Activated CD4-positive, alpha-beta memory T cell treated with anti-CD3 and anti-CD28 coated beads, Interleukin-2, amount 10 ng/mL, durations not matched to agents 7 days and 5 days (primary cell): ENCODE measurements at places on chromosomes 13 and 19. TPM values are rescaled to one million over a fixed set of nuclear protein-coding genes. Genes with fewer than 3 reads are reported as not detected.

The CABP5 gene
- not detected for total RNA-seq

The KLK12 gene
- not detected for total RNA-seq

The SELENOV gene
- not detected for total RNA-seq

The CEACAM7 gene
- not detected for total RNA-seq

The GIPR gene
- total RNA-seq, result 11.4 TPM

The PRTN3 gene
- not detected for total RNA-seq

The PEAK3 gene
- total RNA-seq, result 0.88 TPM

The NLRP7 gene
- not detected for total RNA-seq

The C19orf18 gene
- 0.40 TPM for total RNA-seq

The MYO1F gene
- 420 TPM for total RNA-seq

The NXNL1 gene
- total RNA-seq, result not detected

The SLITRK1 gene
- not detected for total RNA-seq

The ZSCAN22 gene
- 5.4 TPM for total RNA-seq

The ZNF723 gene
- not detected for total RNA-seq

The PNMA8B gene
- total RNA-seq, result 0.05 TPM

The ZNF304 gene
- total RNA-seq, result 7.9 TPM

The ZNF765 gene
- total RNA-seq, result 12.7 TPM

The TPTE2 gene
- 0.18 TPM for total RNA-seq
